NCI-H1092 (cell line): ENCODE measurements at places on chromosomes 2 and 18.

- DNase-seq = no peak
Observed at GRCh38 chr2:205848601-205849000, 166.3 kb downstream of the NRP2 start.

DNA sequence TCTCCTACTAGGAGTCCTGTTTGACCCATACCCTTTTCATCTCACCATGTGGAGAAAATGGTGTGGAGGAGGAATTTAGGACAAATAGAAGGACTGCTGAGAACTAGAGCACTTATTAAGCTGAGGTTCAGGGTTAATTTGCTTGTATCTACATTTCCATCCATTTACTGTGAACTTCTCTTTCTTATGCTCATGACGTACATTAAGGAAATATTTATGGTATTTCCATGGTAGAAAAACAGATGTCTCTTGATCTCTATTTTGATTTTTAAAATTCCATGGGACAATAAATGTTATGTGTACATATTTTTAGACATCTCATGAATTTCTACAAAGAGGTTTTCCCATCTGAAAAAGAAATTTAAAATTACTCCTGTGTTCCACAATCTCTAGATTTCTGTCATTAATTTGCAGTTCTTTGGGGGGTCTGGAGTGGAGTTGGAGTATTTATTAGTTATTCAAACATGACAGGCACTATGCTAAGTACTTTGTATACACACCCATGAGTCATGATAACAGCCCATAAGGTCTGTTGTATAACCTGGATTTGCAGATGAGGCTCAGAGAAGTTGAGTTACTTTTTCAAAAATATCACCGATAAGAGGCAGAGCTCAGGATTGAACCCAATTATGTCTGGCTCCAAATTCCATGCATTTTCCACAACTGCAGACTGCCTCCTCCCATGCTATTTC lies 112.6 kb downstream of the COPS8 start:
- DNase-seq = no peak

DNA sequence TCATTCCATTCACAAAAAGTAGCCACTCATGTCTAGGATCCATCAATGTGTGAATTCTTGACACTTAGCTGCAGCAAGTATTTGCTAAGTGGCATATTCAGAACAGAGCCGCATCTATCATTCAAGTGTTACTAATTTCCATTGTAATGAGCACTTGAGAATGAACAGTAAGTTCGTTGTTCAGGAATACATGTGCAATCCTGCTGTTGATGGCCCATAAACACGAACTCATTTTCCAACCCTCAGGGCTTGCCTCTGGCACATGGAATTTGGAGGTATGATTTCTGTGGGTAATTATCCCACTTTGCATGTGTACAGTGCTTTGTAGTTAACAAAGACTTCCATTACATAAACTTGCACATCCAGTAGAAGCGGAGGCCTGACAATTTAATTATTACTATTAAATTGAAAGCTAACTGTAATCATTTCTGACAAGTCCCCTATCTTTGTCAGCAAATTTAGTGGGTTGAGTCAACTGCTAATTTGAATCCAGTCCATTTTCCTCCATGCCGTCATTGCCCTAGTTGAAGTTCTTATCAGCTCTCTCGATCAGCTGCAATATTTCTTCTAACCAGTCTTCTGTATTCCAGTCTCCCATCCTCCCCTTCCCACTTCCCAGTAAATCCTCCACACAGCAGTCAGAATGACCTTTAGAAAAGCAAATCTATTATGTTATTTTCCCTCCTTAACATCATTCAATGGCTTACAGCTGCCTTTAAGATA lies 116.0 kb upstream of the AQP4 start:
- no peak for DNase-seq

- DNase-seq = no peak
Observed at GRCh38 chr2:29000481-29000880, 19.4 kb downstream of the TOGARAM2 start.

GRCh38 chr2:64828261-64828660 lies 160.9 kb upstream of the SLC1A4 start:
- DNase-seq = no peak

DNA sequence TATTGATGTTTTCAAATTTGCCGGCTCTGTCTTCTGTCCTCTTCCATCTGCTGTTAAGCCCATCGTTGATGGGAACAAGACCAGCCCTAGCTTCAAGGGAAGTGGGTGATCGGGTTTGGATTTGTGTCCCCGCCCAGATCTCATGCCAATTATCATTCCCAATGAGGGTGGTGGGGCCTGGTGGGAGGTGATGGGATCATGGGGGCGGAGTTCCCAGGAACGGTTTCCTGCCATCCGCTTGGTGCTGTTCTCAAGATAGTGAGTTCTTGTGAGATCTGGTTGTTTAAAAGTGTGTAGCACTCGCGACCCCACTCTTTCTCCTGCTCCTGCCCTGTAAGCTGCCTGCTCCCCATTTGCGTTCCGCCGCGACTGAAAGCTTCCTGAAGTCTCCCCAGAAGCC lies 9.5 kb downstream of the ASB18 start:
- no peak for DNase-seq

GRCh38 chr2:628651-629050 lies 48.6 kb downstream of the TMEM18 start:
- no peak for DNase-seq

GRCh38 chr2:64939332-64939917 lies 49.8 kb upstream of the SLC1A4 start:
- no peak for DNase-seq

DNA sequence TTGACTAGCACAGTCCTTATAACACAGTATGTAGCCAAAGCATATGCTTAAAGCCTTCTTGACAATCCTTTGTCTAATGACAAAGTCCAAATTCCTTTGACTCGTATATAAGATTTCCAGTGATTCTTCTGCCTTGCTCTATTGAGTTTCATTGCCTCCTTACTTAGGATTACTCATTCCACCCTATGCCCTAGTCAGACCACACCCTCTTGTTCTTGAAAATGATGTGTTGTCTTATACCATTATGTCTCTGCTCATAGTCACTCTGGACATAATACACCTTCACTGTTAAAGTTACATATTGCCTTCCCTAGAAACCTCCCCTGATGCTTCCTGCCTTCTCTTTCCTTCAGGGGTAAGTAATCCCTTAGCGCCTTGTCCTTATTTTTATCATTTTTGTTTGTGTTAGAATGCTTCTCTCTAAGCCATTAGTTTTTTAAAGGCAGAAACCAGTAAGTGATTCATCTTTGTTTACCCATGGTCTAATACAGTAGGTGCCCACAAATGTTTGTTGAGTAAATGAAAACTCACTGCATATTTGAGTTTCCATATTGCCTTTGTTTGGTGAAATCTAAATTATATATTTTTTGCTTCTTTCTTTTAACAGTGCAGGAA lies 19.3 kb downstream of the GPD2 start:
- no peak for DNase-seq

DNA sequence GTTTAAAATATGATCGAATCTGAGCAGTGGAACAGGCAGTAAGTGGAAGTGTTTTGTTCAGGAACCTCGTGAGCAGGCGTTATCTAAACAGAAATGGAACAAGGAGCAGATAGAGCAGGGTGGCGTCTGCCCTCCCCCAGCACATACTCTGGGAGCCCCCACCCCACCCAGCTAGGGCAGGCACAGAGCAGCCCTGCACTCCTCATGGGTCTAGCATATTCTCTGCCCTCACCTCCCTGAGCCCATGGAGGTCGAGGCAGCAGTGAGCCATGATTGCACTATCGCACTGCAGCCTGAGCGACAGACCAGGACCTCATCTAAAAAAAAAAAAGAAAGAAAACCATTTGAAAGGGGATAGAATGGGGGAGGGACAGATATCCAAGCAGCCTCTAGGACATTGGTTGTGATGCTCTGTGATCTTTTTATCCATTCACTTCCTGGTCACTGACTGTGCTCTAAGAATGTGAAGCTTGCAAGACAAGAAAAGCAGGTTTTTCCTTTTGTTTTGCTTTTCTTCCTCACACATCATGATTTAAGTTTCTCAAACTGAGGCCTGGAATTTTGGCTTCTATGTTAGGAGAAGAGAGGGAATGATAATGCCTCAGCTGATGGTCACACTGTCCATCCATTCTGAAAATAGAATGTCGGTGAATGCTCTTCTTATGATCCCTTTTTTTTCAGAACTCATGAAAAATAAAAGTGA lies 3.1 kb downstream of the MLPH start:
- DNase-seq = no peak

DNA sequence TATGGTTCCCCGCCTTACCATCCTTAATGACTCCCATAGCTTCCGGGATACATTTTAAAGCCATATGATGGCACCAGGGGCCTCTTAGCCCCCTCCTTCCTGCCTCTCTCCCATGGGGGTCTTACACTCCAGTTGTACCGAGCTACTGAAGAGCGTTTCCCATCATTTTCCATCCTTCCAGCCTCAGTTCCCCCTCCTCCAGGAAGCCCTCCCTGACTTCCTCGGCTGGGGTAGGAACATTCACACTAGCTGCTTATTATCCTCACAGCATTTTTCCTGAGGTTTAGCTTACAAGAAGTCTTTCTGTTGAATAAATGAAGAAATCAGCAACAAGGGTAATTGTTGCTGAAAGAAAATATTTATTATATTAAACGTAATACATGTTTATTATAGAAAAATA lies 41.1 kb downstream of the LRRFIP1 start:
- DNase-seq = no peak

- DNase-seq = no peak
Observed at GRCh38 chr2:140248623-140249022, 1468.4 kb upstream of the NXPH2 start.

GRCh38 chr2:233819884-233820773 lies 34.2 kb downstream of the HJURP start:
- DNase-seq = no peak

- DNase-seq = peak; percentile 74
Observed at GRCh38 chr2:233953087-233953801, 36.1 kb downstream of the TRPM8 start.

DNA sequence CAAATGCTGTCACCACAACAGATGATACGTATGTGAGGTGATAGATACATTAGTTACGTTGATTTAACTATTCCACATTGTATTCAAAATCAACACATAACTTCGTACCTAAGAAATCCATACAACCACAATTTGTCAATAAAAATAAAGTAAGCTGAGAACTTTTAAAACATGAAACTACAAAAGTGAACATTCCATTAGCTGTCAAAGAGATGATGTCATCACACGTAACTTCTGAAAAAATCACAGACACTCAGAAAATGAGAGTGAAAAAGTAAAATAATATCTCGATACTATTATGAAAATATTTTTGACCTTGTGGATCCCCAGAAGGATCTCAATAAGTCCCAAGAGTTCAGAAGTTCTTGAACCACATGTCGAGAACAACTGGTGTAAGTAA lies 161.6 kb upstream of the GALNT13 start:
- no peak for DNase-seq

- no peak for DNase-seq
Observed at GRCh38 chr18:9413576-9413975, 61.7 kb upstream of the RALBP1 start.

DNA sequence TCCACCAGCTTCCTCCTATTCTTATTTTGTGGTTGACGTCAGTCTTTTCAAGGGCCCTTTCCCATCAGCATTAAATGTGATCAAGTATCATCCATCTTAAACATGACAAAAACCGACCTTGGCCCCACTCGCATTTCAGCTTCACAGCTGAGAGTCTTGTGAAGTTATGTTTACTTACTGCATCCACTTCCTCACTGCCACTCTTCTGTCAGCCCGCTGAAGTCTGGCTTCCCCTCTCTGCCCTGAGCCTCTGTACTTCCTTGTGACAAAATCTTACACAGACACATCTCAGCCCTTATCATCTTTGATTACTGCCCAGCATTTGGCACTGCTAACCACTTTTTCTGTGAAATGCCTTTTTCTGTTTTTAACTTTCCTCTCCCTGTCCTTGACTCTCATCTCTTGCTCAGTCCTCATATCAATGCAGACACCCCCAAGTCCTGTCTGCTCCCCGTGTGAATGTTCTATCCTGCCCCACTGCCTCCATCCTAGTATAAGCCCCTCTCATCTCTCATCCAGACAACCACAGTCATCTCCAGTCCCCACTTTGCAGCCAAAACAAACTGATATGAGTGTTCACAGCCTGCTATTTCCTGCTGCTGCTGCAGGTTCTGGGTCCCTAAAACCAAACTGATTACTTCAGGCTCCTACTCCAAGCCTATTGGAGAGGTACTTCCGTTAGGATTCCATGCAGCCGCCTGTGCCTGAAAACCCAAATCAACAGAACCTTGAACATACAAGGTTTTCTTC lies 31.4 kb downstream of the FOSL2 start:
- no peak for DNase-seq

GRCh38 chr2:26033270-26033817 lies 540 bp upstream of the RAB10 start:
- DNase-seq = peak; percentile 86

DNA sequence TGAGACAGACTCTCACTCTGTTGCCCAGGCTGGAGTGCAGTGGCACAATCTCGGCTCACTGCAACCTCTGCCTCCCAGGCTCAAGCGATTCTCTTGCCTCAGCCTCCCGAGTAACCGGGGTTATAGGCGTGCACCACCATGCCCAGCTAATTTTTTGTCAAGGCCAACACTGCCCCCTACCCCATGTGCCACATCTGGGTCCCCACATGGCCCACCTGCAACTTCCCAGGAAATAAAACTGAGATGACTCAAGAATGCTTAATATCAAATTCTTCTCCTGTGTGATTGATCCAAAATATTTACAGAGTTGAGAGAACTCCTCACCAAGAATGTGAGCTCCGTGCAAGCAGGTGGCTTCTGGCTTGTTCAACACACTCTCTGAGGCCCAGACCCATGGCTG lies 9.1 kb downstream of the AP1S3 start:
- no peak for DNase-seq

- DNase-seq = no peak
Observed at GRCh38 chr2:240467149-240467642, 31.7 kb downstream of the GPC1 start.

GRCh38 chr2:120863661-120864320 lies 128.1 kb downstream of the GLI2 start:
- DNase-seq = no peak

DNA sequence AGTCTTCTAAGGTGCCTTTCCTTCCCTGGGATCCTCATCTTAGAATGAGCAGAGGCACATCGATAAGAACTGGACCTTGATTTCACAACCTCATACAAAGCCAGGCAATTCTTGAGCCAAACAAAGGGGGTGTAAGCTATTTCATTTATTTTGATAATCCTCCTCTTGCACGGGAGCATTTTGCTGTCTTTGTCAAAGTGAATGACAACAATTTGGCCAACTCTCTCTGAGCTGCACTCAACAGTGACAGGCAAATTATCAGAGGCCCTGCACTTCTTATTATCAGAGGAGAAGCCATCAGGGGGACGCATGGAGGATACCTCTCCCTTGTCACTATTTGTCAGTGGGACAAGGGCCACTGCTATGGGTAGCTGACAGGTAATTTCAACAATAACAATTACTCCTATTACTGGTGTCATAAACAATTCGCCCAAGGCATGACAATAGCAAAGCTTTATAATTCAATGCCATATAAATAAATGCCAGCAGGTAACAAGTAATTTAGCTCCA lies 260.4 kb downstream of the MEIS1 start:
- DNase-seq = no peak
